ENCODE measurements at places on chromosomes 5 and 9.

DNA sequence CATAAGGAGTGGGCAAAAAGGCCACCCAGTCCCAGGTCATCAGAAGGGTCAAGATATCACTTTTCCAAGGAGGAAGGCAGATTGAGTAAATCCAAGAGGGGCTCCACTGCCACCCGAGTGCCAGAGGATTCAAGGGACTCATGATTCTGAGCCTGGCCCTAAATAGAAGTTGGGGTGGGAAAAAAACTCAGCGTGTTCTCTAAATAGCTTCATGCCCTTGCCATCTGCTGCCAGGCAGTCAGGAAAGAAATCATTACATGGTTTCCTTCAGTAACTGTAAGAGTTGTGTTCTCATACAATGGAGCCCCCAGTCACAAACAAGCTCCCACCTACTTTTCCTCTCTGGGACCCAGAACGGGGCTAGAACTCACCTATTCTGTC, 37.2 kb downstream of the SAR1B start:
- DNase-seq = no peak

DNA sequence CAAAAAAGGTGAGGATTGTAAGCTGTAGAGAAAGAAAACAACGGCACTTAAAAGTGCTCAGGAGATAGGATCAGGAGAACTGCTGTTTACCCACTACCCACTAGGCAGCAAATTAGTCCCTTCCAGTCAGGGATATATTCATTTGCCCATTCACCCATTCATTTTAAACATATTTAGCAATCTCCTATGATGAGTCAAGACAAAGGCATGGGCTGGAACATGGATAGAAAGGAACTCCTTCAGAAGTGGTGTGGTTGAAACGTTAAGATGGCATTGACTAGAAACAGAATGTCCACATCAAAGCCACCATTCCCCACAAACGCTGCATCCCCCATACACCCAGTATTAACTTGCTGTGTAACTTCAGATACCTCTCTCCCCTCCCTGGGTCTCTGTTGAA, 225.7 kb downstream of the ASTN2 start:
- no peak for DNase-seq

DNA sequence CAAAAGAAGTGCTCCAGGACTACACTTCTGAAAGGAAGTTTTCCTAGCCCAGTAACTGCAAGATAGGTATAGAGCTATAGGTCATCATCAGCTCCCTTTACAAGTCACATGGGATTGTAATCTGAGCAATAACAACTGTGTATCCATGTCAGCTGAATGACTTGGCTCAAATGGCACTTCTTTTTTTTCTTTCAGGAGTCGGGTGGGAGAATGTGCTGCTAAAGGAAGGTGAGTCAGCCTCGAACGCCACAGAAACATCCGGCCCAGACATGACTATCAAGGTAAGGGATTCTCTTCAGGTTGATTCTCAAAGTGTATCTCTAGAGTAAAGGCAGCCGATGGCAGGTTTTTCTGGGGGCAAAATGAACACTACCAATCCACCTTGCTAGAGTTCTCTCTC, 192.2 kb downstream of the C9orf152 start:
- peak; percentile 35 for DNase-seq

- peak; percentile 10 for DNase-seq
Observed at GRCh38 chr9:130069048-130069447, 15.3 kb downstream of the GPR107 start.

- DNase-seq = peak; percentile 50
Observed at GRCh38 chr5:159040181-159040580, 59.5 kb downstream of the EBF1 start.

GRCh38 chr5:140037012-140037411, 6.1 kb downstream of the NRG2 start:
- DNase-seq = peak; percentile 31

DNA sequence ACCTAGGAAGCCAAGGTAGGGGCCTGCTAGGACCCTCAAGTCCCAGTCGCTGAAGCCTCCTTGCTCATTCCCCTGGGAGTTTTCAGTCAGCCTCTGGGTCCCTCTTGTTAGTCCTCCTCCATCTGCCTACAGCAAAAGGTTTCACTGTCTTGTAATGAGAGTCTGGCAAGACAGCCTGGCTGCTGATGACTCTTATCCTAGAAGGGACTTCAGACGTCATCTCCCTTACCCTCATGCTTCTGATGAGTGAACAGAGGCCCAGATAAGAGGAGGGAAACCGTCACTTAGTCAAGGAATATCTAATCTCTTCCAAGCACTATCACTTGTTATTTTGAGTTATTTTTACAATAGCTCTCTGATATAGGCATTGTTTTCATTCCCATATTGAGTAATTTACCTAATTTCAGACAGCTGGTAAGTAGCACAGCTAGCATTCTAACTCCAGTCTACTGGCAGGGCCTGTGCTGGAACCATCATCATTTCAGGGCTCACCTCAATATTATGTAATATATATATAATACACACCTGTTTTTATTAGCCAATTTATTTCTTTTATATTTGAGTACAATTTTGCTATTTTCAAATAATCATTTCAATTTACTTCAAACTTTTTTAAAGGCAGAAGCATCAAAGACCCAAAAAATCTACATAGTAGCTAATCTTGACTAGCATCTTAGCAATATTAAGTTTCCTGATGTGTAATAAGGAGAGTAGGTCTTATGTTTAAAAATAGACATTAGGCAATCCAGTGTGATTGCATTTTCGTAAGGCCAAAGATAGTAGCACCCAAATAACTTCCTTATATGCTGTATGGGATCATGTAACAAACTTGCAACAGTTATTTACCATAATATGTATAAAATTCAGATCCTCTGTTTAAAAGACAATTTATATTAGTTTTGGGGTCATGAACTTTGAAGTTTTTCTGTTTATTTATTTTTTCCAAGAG, 7.9 kb downstream of the CMYA5 start:
- DNase-seq = peak; percentile 82

DNA sequence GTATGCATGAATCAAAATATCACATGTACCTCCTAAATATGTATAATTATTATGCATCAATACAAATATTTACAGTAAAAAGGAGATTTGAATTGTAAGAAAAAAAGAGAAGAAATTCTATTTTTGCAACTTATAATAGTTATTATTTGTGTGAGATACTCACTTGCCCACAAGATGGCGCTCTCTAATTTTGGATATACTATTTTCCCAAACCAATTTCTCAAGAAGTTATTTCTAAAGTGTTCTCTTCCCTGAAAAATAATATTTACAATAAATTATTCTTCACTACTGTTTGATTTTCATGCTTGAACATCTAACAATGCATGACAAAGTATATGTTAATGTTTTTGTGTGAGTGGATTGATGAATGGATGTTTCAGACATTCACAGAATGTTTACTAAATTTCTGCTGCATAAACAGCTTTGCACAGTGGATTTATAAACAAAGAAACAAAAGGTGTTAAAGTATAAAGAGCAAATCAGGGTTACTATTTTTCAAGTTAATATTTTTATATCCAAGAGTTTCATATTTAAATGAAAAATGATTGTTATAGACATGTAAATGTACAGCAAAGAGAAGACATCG, 503.4 kb downstream of the PDE4D start:
- peak; percentile 48 for DNase-seq

DNA sequence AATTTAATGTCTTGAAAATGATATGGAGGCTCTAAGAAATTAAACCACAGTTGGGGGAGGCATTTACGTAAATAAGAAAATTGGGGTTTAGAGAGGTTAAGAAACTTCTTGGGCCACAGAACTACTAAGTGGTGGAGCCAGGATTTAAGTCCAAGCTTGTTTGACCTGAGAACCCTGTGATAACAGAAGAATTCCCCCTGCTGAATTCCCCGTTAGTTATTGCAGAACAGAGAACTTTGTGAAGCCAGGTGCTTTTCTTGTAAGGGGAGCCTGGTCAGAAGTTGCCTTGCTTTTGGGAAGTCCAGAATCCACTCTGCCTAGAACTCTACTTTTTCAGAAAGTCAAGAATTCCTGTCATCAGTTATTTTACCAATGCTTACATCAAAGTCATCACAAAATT, 309.3 kb upstream of the SEMA6A start:
- DNase-seq = no peak

GRCh38 chr9:120783602-120784047, 9.6 kb downstream of the FBXW2 start:
- DNase-seq = peak; percentile 67

GRCh38 chr9:7844242-7844641, 44.7 kb upstream of the DMAC1 start:
- peak; percentile 36 for DNase-seq

DNA sequence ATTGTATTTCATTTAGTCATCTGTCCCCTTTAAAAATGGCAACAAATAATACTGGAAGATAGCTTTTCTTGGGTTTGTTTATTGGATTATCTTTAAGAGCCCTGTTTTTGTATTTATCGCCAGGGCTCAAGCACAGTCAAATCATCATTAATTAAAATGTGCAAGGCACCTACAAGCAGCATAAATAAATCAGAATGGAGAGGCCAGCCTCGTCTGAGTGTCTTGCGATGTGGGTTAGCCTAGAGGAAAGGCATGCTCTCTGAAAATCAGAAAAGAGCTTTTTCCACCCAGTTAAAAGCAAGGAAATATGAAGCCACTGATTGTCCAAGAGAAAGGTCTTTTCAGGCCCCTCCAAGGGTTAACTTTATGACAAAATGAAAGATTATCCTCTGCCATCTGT, 31.8 kb downstream of the ZFAND5 start:
- DNase-seq = no peak

- no peak for DNase-seq
Observed at GRCh38 chr9:114497727-114498382, 7.4 kb downstream of the WHRN start.

DNA sequence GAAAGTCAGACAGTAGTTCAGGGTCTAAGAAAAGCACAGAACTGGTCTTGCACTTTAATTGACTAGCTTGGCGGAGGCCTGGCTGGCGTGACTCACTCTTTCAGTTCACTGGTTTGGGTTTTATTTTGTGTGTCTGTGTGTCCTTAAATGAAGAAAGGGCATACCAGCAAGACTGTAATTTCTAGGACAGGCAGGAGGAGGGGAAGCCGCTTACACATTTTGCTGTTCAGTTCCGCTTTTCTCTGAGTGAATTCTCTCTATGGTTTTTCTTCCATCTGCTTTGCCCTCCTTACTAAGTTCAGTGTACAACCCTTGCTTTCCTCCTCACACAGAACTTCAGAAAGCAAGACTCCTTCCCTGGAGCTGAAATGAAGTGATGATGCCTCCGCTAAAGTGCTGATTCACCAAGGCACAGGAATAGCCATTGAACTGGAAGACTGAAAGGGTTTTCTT, 150.8 kb downstream of the MEF2C start:
- peak; percentile 90 for DNase-seq

DNA sequence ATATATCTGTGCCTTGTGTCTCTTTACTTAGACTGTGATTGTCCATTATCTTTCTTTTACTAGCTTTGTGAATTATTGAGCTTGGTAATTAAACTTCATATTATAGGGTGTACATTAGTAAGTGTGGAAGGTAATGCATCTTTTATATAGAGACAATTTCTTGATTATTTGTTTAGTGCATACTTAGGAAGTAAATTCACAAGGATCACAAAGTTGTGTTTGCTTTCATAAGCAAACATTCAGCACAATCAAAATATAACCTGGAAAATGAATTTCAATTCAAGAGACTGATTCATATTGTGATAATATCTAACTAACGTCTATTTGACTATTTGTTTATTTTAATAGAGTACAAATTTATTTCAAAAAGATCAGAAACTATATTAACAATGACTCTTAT, 749.9 kb upstream of the NUDT12 start:
- no peak for DNase-seq

DNA sequence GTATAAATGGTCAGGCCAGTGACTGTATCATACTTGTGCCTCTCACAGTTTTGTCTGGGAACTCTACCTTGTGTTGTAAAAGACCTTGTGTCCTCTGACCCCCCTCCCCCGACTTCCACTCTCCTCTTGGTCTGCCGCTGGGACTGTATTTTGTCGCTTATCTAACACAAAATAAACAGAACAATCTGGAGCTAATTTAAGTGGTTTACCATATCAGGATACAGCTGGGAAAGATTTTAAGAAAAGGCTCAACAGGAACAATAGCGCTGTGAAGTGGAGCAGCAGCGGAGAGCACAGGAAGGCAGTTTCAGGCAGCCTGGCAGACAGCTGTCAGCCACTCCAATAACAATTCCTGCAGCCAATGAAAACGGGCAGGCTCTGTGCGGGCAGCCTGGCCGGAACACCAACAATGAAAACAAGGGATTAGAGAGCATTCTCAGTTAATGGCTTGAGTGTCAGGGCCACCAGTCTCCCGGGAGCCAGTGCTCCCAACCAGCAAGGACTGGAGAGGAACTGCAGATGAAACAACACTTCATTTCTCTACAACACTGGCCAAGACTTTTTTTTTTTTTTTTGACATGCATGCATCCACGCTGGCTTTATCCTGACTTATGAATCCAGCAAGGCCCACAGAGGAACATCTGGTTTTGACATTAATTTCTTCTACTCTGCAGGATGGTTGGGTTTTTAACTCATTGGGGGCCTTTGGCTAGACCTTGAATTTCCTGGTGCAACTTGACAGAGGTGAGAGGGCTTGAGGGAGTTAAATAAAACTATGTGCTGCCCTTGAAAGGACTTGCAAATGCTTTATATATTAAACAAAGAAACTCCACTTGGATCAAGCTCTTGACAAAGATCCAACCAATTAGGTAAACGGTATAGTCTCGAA, 76.7 kb downstream of the ARSB start:
- no peak for DNase-seq

DNA sequence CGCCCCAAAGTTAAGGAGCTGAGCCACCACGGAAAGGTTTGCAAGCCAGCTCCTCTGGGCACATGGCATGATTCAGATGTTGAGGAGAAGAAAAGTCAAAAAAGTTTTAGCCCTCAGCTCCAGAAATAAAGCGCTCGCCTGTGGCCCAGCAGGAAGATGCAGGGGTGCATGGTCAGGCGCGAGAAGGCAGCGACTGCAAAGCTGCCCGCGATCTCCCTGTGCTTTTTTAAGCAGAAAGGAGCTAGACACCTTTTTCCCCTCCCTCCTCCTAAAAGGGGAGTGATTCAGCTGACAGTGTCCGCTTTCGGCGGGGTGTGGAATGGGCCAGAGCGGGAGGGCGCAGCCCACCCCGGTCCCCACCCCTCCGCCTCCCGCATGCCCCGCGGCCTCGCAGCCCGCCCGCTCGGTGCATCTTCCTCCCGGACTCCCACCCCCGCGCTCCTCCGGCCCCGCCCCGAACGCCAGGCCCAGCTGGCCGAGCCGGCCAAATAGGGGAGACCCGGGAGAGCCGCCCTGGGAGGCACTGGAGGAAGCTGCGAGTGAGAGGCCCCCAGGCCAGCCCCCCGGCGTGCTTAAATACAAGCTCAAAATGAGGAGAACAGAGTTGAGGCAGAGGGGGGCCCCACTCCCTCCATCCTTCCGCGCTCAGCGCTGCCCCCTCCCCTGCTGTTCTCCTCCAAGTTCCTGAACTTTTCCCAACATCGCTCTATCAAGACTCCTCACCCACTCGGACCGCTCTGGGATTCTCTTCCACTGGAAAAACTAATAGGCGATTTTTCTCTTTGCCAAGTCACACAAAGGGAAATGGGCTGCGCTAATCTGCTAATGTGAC, at the start of gene ADAMTS12:
Gene ADAMTS12 (minus strand): TSS at position 203 of the 832 bp plus-strand sequence. CDS start 134 bp downstream, at position 69.
- no peak for DNase-seq

Measured in suppressor macrophage treated with lipopolysaccharide for 1 hour (primary cell).